ENCODE measurements at places on chromosomes 3 and 15.
A peak's percentile ranks its signal among the peaks of the same experiment; 100 is the strongest.

- peak; percentile 96 for DNase-seq
These were observed 101.7 kb upstream of the TPM1 start for GRCh38 chr15:62940755-62941361.

DNA sequence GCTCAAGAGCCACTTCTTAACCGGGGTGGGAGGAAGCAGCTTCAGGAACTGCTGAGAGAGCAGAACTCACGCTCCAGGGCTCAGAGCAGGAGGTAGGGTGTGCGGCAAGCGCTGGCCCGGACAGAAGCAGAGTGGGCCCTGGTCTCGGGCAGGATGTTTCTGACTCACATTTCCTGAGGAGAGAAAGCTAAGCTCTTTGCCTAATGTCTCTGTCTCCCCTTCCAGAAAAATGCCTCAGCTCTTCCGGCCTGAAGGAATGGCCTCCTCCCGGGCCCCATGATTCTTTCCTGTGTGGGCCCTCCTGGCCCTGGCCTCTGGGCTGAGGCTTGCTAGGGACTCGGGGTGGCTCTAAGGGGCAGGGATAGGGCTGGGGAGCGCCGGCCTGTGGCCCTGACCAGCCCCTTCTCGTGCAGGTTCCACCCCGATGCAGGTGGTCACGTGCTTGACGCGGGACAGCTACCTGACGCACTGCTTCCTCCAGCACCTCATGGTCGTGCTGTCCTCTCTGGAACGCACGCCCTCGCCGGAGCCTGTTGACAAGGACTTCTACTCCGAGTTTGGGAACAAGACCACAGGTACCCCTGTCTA, 4.1 kb upstream of the STAB1 start:
- DNase-seq, result peak; percentile 88

DNA sequence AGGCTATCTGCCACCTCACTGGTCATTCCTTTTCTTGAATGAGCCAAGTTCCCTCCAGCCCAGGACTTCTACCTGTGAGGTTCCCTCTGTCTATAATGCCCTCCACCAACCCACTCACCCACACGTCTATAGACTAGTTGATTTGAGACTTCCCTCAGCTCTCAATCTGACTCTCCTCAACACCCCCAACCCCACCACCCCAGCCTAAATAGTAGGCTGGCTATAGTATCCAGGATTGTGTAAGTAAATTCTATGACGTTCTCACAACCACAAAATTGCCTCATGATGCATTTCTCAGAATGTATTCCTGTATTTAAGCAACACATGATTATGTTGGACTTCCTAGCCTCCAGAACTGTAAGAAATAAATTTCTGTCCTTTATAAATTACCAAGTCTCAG, 2.2 kb downstream of the PLSCR1 start:
- DNase-seq, result peak; percentile 81

DNA sequence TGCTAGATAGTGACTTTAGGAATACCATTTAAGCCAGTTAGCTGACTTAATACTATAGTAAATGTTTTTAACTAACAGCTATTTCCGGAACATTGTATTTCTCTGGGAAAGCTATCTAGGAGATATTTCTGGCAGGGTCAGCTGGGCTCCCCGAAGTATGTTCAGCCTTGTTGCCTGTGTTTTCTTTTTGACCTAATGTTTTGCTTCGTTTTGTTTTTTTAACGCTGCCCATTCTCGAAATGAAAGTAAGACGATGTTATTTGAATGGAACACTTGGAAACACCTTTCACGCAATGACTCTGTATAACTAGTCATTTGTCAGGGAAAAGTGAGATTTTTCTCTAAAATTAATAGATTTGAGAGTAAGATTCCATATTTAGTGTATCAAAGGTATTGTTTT, 702.9 kb upstream of the NAALADL2 start:
- peak; percentile 17 for DNase-seq

DNA sequence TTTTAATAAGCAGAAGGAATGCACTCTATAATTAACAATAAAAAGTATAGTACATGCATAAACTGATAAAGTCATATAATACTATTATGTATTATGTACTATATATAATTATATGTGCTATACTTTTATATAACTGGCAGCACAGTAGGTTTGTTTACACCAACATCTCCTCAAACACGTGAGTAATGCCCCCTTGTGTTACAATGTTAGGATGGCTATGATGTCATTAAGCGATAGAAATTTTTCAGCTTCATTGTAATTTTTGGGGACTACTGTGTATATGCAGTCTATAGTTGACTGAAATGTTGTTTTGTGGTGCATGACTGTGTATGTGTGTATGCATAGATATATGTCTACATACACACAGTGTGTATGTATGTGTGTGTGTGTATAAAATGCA, 100.6 kb downstream of the SLMAP start:
- DNase-seq, result peak; percentile 25

DNA sequence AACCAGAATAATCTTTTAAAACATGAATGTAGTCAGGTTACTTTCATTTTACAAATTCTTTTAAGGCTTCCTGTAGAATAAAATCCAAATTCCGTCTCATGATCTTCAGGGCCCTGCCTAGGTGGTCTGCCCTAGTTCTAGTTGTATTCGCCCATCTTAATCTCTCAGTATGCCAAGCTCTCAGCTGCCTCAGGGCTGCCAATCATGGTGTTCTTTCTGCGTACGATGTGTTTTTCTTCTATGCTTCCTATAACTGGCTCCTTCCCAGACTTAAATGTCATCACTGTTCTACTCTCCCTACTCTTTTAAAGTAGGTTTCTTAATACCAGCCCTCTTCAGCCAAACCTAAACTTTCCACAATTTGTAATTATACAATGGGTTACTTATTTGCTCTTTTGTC, 107.4 kb downstream of the GREM1 start:
- peak; percentile 70 for DNase-seq

GRCh38 chr15:88681610-88682221, 42.9 kb downstream of the ISG20 start:
- no peak for DNase-seq
